ENCODE measurements at places on chromosomes 7 and 10. TPM values are rescaled to one million over a fixed set of nuclear protein-coding genes. Genes with fewer than 3 reads are reported as not detected.

- no peak for DNase-seq
These were observed 135.7 kb downstream of the INHBA start for GRCh38 chr7:41567031-41567730.

ABHD11 gene
- 52.1 TPM for total RNA-seq

ACBD7 gene
- total RNA-seq: 1.6 TPM

GRCh38 chr10:80520661-80521470 lies 16.8 kb upstream of the SH2D4B start:
- no peak for DNase-seq

HOGA1 gene
- 10.8 TPM for total RNA-seq

DNA sequence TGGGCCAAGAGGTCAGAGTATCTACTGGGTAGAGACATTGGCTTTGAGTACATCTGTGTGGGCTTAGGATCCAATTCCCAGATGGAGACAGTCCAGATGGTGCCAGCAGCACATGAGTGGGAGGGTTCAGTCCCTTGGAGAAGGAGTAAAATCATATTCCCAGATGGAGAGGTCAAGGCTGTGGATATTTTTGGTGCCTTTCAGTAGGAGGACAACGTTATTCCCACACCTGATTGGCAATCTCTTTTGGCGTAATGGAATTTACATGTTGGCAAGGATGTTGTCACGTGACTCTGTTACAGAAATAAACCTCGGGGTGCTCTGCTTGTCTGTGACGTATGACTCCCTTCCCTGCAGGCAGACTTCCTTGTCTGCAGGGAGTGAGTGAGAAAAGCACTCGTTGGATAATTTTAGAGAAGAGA lies 27.6 kb downstream of the NPS start:
- DNase-seq: no peak

DNA sequence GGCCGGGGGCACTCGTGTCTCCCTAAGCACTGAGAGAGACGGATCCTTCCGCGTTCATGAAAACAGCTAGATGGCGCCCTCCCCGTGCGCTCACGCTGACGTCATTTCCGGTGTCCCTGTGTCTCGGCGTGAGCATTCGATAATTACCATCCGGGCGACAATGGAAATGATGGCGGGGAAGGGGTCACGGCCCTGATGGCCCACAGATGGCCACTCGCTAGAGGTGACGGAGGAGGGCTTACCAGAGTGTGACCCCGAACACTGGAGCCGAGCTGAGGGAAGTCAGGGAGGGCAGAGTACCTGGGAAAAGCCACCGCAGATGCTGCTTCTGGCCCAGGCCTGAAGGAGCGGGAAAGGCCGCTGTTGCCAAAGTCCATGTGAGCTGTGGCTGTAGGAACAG lies 222.9 kb downstream of the TCERG1L start:
- DNase-seq: no peak

DNA sequence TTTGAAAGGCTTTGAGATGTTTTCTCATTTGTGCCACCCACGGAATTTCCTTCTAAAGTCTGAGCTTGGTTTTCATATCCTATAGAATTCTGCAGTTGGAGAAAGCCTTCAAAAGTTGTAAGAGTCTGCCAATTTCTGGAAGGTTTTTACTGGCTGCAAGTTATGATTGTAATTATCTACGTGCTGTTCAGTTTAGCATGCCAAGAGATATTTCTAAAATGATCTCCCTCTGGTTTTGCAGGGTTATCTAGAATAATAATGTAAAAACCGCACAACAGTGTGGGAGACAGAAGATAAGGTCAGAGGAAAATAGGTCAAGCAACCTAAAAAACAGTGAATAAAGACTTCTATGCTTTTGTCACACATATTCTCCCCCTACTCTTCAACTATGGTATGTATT lies 69.3 kb downstream of the MTERF1 start:
- no peak for DNase-seq

- DNase-seq: no peak
These were observed 344.2 kb upstream of the ADARB2 start for GRCh38 chr10:2081501-2081900.

DNA sequence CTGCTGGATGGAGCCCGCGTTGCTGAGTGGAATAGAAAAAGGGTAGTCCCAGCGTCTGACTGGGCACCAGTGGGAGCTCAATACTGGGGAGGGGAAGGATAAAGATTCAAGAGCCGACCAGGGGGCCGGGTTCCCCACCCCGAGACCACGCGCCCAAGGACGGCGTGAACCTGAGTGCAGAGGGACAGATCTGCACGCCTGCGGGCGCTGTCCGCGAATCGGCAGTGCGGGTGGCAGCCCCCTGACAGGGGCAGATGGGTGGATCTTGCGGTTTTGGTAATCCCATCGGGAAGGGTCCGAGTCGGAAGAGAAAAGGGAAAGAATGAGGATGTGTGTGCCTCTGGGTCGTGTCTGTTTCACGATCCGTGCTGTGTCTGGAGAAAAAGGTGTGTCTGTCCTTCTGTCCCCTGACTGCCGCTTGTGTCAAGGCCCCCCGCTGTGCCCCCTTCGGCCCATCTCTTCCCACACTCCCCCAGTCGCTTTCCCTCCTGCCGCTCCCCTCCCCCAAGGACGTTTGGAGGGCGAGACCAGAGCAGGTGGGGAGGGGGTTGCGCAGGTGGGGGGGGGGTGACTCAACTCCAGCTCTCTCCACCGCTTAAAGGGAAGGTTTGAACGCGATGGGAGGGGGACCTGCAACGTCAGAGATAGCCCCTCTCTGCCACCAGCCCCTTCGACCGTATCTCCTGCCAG lies 734 bp upstream of the VGF start:
- no peak for DNase-seq

GRCh38 chr10:75649466-75649865 lies 218.0 kb downstream of the LRMDA start:
- no peak for DNase-seq

- DNase-seq: peak; percentile 98
These were observed 319.8 kb upstream of the PHYHIPL start for GRCh38 chr10:58856508-58857240.

GRID2IP gene
- total RNA-seq: not detected

GRCh38 chr10:119428789-119429188 lies 113.7 kb downstream of the RGS10 start:
- DNase-seq: no peak

- DNase-seq: no peak
These were observed 2.1 kb downstream of the SYNPO2L start for GRCh38 chr10:73653701-73654100.

GRCh38 chr7:4707217-4707741 lies 25.2 kb downstream of the FOXK1 start:
- no peak for DNase-seq

DNA sequence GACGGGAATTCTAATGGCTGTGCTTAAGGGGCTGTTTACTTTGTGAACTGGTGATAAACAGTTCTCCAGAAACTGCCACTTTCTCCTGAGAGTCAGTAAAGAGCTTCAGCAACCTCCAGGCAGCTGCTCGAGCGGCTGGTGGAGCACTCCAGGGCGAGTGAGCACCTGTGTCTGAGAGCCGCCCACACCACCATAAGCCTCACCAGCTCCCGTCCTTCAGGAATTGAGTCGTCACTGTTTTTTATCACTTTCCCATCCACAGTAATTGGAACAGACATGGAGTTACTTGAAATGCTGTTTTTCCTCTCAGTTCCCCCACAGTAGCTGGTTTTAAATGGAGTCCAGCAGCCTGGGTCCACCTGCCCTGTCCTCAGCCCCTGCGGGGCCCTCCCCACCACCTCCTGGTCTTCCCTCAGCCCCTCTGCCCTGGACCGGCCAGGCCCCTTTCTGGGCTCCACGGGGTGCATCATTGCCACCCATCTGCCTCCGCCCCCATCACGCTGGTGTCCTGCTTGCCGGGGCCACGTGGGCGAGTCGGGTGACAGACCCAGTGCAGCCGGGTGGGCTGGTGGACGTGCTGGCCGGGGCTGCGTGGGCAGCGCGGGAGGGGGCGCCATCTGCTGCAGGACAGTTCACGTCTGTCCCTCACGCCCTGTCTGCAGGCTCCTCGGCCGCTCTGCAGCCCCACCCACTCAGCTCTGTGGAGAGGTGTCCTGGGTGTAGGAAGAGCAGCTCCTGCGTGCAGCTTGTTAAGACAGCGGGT lies 56.0 kb downstream of the NKX6-2 start:
- DNase-seq: no peak

DNA sequence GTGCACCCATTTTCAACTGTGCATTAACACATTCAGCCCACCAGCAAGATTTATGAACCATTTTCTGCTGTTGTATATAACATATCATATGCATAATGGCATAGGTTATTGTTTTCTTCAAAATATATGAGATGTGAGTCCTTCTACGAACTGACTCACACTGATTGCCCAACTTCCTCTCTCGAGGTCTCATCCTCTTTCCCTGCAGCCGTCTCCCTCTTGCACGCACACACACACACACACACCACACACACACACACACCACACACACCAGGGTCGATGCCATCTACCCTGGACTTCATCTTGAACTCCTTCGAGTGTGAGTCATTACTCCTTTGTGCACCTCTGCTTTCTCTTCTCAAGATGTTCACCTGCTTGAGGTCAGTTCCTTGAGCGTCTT lies 36.7 kb downstream of the EGFR start:
- DNase-seq: no peak

- DNase-seq: no peak
These were observed 289.9 kb upstream of the SP8 start for GRCh38 chr7:21076574-21076973.

CUL1 gene
- 49.9 TPM for total RNA-seq

FAS gene
- total RNA-seq: 52.5 TPM

DNA sequence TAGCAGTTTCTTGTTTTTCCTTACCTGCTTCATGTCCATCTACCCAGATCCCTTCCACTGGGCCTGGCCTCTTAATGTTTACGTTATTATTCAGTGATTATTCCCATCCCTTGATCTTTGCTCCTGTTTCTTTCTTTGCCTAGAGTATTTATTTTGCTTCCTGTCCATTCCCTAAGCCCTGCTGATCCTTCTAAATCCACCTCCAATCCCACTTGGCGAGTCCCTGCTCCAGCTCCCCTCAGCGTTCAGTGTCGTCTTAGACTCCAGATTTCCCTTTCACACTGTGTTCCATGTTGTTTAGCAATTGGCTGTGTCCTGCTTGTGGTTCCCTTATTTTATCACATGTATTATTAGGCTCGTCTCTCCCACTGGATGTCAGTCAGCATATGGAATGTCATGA lies 7.3 kb downstream of the PPP2R2D start:
- no peak for DNase-seq

C10orf105 gene
- total RNA-seq: not detected

GIMAP4 gene
- not detected for total RNA-seq

GRCh38 chr7:16129431-16130110 lies 291.8 kb downstream of the CRPPA start:
- peak; percentile 31 for DNase-seq

MOGAT3 gene
- not detected for total RNA-seq
